ENCODE measurements at places on chromosomes 12 and 14. TPM values are rescaled to one million over a fixed set of nuclear protein-coding genes. Genes with fewer than 3 reads are reported as not detected.

The DDN gene
- total RNA-seq, result not detected

The SLC16A7 gene
- 31.9 TPM for total RNA-seq

The CEBPE gene
- not detected for total RNA-seq

The SLC5A8 gene
- not detected for total RNA-seq

The CELA1 gene
- total RNA-seq, result not detected

The RNASE11 gene
- total RNA-seq, result not detected

The PHLDA1 gene
- total RNA-seq, result 131 TPM

The SERPINA10 gene
- not detected for total RNA-seq

The KRT79 gene
- total RNA-seq, result 0.72 TPM

The TTC9 gene
- total RNA-seq, result under 0.01 TPM

The OR6C1 gene
- total RNA-seq, result not detected

The OSGEP gene
- total RNA-seq, result 60.0 TPM

The DTX1 gene
- under 0.01 TPM for total RNA-seq

The PRORP gene
- 25.2 TPM for total RNA-seq

The CCDC38 gene
- total RNA-seq, result not detected

The SPX gene
- total RNA-seq, result 0.29 TPM

The ABCD2 gene
- 0.14 TPM for total RNA-seq

The PLEKHG7 gene
- total RNA-seq, result not detected
